SJCRH30 (cell line): ENCODE measurements at places on chromosomes 7 and 10. TPM values are rescaled to one million over a fixed set of nuclear protein-coding genes. Genes with fewer than 3 reads are reported as not detected.

The TMEM273 gene
- total RNA-seq: 2.1 and 2.5 TPM in 2 replicates

The HOXA6 gene
- 3.8 and 4.6 TPM in 2 replicates for total RNA-seq

The CACNA2D1 gene
- 16.7 and 25.4 TPM in 2 replicates for total RNA-seq

The CAMK1D gene
- 0.63 and 1.1 TPM in 2 replicates for total RNA-seq

The KLF14 gene
- 1.2 and 1.6 TPM in 2 replicates for total RNA-seq

The VSIR gene
- total RNA-seq: 2.6 and 3.4 TPM in 2 replicates

The ZNF425 gene
- total RNA-seq: 0.57 and 0.89 TPM in 2 replicates

The DUSP5 gene
- 5.3 and 6.0 TPM in 2 replicates for total RNA-seq

The TMEM130 gene
- total RNA-seq: not detected in 2 replicates

The SGCE gene
- total RNA-seq: 52.5 and 55.2 TPM in 2 replicates

The WDR86 gene
- 0.46 and 1.0 TPM in 2 replicates for total RNA-seq

The CHAT gene
- total RNA-seq: not detected in 2 replicates

The IL6 gene
- 0.41 TPM in 1 of 2 replicates, not detected in the other for total RNA-seq

The PLPP4 gene
- 0.12 TPM in 1 of 2 replicates, not detected in the other for total RNA-seq

The BZW2 gene
- total RNA-seq: 148 and 156 TPM in 2 replicates

The RARRES2 gene
- 68.1 and 89.7 TPM in 2 replicates for total RNA-seq

The STOX1 gene
- total RNA-seq: 0.30 and 0.33 TPM in 2 replicates

The HTRA1 gene
- total RNA-seq: 1.0 and 1.5 TPM in 2 replicates

The CCL24 gene
- total RNA-seq: 0.35 TPM in 1 of 2 replicates, not detected in the other

The TRIM56 gene
- 6.7 and 8.3 TPM in 2 replicates for total RNA-seq

The CABCOCO1 gene
- not detected in 2 replicates for total RNA-seq

The PIK3CG gene
- total RNA-seq: not detected in 2 replicates

The ZNF107 gene
- total RNA-seq: 17.3 and 21.4 TPM in 2 replicates

The SEMA4G gene
- total RNA-seq: 2.5 and 3.0 TPM in 2 replicates

The RINT1 gene
- total RNA-seq: 20.9 and 24.5 TPM in 2 replicates

The GPR26 gene
- total RNA-seq: not detected in 2 replicates

The ADARB2 gene
- total RNA-seq: 0.10 TPM in 1 of 2 replicates, not detected in the other

The UCMA gene
- total RNA-seq: not detected in 2 replicates

The RP9 gene
- total RNA-seq: 28.1 and 31.0 TPM in 2 replicates

The OR2A1 gene
- total RNA-seq: not detected in 2 replicates

The NKX2-3 gene
- not detected in 2 replicates for total RNA-seq

The SPDYE11 gene
- not detected in 2 replicates for total RNA-seq

The SEMA3C gene
- total RNA-seq: 37.0 and 39.3 TPM in 2 replicates

The ABCA13 gene
- not detected in 2 replicates for total RNA-seq

The MRPS17 gene
- total RNA-seq: 40.3 TPM in 2 replicates

The NEBL gene
- total RNA-seq: 0.08 and 0.20 TPM in 2 replicates

The ANKRD7 gene
- total RNA-seq: 0.86 and 0.93 TPM in 2 replicates

The GPAM gene
- total RNA-seq: 22.7 and 23.7 TPM in 2 replicates

The ANKRD30A gene
- total RNA-seq: not detected in 2 replicates

The CNTNAP2 gene
- 0.05 TPM in 1 of 2 replicates, not detected in the other for total RNA-seq

The DPCD gene
- 35.7 and 36.2 TPM in 2 replicates for total RNA-seq

The MOGAT3 gene
- not detected in 2 replicates for total RNA-seq
